ENCODE measurements at places on chromosomes 3 and 15. TPM values are rescaled to one million over a fixed set of nuclear protein-coding genes. Genes with fewer than 3 reads are reported as not detected.

DNA sequence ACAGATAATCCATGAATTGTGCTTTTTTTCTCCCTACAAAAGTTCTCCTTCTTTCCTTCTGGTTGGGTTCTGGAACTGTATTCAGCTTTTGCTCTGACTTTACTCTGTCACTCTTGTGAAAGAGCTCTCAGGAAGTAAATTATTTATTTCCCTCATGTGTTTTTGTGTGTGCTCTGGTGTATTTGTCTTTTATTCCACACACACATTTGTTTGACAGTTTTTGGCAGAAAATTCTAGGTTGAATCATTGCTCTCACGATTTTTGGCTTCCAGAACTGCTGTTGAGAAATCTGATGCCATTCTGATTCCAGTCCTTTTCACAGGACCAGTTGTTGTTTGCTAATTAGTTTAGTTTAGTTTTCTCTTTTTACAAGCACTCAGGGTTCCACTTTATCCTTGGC, 172.8 kb downstream of the PLCH1 start:
- DNase-seq, result no peak

DNA sequence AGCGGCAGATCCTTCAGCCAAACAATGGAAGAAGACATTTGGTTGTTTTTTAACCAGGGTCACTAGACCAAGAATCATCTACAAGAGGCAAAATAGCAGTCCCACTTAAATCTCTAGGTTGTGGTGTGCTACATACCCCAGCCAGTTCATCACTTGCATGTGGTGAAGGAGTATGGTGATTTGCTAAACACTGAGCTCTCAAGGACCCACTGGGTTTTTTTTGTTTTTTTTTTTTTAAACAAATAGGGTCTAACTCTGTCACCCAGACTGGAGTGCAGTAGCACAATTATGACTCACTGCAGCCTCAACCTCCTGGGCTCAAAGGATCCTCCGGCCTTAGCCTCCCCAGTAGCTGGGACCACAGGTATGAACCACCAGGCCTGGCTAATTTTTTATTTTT, 508.0 kb downstream of the FOXP1 start:
- no peak for DNase-seq

DNA sequence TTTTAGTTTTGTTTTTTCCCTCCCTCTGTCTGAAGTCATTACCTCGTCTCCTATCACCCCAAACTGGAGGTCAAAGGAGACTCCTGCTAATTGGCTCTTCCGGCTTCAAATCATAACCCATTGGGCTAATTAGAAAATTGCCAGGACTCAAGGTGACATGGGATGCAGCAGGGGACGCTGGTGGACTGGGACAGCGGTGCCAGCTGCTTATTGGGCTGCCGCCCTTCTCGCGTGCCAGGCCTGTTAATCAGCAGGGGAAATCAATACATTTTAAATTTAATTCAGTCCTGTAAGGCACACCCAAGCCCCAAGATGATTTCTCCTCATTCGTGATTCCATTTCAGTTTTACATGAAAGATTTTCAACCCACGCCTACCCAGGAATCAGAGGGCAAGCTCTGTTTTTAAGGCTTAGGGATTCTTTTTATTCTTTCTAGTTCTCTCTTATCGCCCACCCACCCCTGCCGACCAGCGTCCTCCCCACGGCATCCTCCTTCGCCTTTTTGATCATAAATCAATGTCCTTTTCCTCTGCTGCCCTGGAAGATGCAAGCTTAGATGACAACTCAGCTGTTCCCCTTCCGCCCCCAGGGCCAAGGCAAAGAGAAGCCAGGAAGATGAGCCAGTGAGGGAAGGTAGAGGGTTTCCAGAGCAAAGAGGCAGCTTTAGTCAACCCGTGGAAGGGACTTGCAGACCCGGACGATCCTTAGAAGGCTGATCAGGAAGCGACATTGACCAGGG, 329.6 kb downstream of the UACA start:
- no peak for DNase-seq

Gene LAMB2
- 0.34 TPM for total RNA-seq

Gene EPHB1
- 0.71 TPM for total RNA-seq

Measured in activated T-helper 2 cell treated with anti-CD3 and anti-CD28 coated beads, Interferon-gamma antibody, Interleukin-2, Interleukin-4, amounts not matched to agents 10 μg/mL and 5 μg/mL and 100 μg/mL, durations not matched to agents 14 hours and 24 hours and 36 hours (primary cell).